ENCODE measurements at places on chromosomes 13 and 19.
A peak's percentile ranks its signal among the peaks of the same experiment; 100 is the strongest.

- peak; percentile 22 for DNase-seq
These were observed 624.0 kb upstream of the GPC6 start for GRCh38 chr13:92602560-92602959.

DNA sequence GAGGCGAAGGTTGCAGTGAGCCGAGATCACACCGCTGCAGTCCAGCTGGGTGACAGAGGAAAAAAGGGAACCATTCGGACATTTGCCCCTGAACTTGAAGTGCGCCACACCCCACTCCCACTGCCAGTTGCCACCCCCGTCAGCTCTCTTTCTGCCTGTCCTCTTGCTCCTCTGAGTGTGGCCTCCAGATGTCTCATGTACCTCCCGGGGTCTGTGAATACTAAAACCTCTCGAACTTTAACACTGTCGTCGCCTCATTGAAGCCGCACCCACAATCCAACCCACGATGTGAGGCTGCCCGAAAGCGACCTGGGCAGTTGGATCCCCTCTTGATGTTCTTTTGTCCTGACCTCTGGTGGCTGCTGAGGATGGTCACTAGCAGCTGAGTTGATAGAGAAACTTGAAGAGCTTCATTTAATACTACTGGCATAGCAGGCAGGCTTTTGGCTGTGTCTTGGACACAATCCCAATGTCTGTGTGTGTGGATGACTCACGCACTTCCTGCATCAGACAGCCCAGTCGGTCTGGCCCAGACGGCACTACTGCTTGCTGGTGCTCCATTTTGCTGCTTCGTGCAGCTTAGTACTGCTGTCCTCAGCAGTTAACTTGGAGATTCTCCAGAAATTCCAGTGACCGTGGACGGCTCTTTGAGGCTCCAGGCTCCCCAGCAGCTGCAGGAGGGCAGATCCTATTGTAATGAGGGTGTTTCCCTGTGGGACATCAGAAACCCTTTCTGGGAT is 4.2 kb downstream of the FPR3 start:
- peak; percentile 97 for DNase-seq

DNA sequence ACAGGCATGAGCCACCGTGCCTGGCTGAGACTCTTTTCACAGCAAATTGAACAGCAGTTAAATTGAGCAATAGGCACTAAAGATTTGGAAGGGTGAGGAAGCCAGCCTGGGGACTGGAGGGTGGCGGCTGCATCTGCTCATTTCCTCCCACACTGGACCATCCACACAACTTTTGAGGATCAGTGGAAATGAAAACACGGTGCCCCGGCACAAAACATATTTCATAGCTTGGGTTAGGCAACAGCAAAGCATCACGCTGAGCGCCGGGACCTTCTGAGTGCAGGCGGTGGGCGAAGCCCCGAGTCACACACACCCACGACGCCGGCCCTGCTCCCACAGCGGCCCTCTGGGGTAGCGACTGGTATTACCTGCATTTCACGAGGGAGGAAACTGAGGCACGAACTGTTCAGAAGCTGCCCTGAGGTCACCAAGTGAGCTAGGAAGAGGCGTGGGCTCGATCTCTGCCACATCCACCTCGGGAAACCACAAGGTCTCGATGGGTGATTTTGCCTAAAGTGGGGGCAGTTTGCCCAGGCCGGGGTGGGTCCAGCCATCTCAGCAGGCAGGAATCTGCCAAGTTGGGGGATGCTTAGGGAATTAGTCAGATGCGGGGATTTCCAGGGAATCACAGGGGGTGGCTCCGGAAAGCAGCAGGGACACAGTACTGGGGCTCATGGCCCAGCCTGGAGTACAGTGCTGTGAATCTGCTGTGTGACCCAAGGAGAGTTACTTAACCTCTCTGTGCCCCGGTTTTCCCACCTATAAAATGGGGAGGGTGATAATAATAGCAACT is 3.5 kb upstream of the SBNO2 start:
- DNase-seq, result peak; percentile 88

GRCh38 chr13:100314132-100314910 is 225.4 kb downstream of the PCCA start:
- DNase-seq, result no peak
